ENCODE measurements at places on chromosomes 7 and 10.

GRCh38 chr10:79320316-79320715, 27.0 kb upstream of the PPIF start:
- DNase-seq: no peak

GRCh38 chr7:82390936-82391335, 52.6 kb downstream of the CACNA2D1 start:
- DNase-seq: no peak

DNA sequence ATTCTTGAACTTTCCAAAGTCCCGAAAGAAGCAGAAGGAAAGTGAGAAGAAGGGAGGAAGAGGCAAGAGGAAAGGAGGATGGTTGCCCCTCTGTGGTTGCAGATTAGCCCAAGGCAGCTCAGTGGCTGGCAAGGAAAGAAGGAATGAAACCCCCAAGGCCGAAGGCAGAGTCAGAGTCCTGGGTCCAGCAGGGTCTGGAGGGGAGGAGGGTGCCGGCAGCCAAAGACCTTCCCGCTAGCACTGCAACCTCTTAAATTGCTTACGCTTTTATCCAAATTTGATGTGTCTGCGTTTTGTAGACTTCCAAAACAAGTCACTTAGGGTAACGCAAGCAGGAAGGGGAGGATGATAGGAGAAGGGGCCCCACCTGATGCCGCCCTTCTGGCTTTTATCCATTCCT, 7.4 kb upstream of the PFKP start:
- no peak for DNase-seq

GRCh38 chr7:14748461-14748860, 154.1 kb downstream of the DGKB start:
- no peak for DNase-seq

DNA sequence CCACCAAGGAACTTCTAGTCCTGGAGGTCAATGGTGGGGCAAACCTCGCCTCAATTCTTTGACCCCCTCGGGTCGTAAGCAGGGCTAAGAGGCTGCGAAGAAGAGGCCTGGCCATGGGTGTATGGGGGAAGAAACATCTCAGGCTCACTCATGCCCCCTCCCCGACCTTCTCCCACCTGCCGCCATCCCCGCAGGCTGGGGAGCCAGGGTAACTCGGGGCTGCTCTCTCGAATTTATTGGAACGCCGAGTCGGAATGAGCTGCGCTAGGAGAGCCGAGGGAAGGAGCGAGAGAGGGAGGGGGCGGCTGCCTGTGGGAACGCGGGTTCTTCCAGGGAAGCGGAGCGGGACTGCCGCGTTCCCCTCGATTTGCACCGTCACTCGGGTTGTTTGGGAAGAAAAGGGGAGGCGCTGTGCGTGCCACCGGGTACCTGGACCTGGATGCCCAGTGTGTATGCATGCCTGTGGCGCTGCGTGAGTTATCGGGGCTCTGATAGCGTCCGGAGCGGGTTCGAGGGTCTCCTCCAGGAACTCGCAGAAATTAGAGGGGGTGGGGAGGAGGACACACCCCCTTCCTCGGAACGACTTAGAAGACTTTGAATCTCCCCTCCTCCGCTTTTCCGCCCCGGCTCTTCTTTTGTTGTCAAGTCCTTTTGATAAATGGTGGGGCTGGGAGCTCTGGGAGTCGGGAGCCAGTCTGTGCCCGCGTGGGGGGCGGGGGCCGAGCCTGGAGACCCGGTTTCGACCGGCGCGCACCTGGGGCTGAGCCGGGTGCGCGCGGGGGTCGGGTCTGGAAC, 1.8 kb upstream of the ZNF503 start:
- DNase-seq: peak; percentile 96

- no peak for DNase-seq
Observed at GRCh38 chr10:72946963-72947362, 7.6 kb downstream of the PLA2G12B start.

DNA sequence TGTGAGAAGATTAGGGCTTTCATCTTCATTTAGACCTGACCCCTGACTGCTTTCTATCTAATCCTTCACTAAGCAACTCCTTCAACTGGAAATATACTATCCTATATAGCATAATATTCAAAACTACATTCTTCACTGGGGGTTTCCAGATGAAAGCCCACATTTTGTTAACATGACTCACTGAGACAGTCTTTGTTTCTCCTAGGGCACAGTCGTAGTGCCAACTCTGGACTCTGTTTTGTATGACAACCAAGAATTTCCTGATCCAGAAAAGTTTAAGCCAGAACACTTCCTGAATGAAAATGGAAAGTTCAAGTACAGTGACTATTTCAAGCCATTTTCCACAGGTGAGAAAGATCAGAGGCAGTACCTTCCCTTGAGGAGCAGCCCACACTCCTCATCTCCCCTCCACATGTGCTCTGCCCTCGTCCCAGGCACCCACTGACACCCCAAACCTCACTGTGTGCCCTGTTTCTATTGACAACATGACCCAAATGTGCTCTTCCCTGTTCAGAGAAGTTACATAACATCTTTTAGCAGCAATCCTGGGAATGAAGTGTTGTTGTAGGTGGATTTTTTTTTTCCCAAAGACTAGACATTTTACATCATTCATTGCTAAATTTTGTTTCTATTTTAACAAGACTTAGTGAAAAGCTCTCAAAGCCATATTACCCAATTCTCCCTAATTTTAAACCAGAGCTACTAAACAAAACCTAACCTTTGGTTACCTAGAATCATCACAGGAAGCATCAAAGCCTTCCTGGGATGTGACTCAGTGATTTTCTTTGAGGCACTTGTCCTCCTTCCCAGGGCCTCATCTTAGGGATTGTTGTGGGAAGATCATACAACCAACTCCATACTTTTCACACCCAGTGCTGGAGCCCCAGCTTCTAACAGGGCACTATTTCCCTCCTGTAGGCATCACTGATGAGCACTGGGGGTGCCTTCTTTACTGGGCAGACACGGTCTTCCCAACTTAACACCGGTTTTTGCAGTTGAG, 10.7 kb downstream of the CYP2E1 start:
- DNase-seq: no peak

GRCh38 chr7:155360495-155361345, 63.0 kb downstream of the INSIG1 start:
- DNase-seq: no peak

DNA sequence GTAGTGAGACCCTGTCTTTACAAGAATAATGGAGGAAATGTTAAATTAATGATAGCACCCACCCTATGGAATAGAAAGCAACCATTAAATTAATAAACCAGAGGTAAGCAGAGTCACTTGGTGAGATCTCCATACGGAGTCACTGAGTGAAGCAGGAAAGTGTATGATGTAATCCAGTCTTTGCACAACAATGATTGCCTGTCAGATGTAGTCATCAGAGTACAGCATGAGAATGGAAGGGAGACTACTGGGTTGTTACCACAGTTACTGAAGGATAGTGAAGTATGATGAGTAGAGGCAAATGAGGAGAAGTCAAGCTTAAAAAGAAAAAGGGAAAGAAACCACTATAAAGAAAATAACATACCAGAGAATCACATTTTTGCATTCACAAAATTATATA, 371.9 kb upstream of the SHH start:
- DNase-seq: no peak

- DNase-seq: no peak
Observed at GRCh38 chr7:140035400-140036223, 27.1 kb downstream of the PARP12 start.

DNA sequence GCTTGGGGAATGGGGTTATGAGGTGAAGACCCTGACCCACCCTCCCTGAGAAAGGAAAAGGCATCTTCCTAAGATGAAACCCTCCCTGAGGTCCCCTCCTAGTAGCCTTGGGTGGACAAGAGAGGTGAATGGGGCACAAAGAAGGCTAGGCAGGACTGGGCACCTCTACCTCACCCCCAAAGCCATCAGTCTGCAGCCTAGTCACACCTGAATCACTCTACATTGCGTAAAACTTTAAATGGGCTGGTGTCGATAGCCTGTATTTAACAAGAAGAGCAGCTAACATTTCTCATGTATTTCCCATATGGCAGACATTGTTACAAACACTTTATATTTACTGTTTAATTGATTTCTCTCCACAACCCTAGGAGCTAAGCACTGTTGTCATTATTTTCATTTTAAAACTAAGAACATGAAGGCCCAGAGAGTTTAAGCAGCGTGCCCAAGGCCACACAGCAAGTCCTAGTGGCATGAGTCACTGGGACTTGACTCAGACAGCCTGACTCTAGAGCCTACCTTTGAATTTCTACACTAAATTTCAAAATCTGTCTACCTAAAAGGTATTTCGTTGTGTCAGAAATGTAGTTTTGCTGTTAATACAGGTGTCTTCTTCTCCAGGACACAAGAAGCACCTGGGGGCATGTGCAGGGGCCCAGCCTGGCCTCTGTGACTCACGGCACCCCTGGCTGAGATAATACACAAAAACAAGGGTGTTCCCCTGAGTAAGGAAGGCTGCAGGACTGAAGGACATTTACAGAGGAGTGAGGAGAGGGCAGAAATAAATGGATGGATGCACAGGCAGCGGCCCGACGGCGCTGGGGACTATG, 3.4 kb downstream of the AOC1 start:
- no peak for DNase-seq

DNA sequence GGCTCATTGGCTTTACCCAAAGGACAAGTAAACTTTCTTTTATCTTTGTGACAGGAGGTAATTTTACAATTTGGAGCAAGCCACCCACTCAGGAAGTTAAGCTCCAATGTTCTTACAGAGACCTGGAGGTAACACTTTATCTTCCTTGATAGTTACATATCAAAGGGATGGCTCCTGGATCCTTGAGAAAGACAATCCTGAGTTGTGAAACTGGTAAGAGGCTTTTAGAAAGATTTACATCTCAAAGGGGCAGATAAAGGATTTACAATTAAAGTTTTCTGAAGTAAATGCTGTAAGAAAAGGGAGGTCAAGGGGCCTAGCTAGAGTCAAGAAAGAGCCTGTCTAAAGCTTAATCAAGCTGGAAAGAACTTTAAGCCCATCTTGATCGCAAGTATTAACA, 124.4 kb upstream of the ZNF804B start:
- DNase-seq: peak; percentile 62

DNA sequence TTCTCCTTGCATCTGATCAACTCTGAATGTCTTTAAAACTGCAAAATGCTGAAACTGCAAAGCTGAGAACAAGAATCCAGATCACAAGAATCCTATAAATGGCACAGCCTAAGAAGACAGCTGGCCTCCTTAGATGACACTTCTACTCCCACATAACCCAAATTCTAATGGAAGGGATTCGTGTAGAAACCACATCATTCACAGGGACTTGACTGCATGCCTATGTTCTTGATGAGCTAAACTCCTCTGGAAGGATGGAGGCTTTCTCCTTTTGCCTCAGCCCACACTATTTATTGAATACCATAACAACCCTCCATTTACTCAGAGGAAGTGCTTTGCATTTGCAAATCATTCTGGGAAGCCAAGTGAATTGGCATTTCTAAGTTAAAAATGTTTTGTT, 252.5 kb upstream of the VWC2 start:
- no peak for DNase-seq

DNA sequence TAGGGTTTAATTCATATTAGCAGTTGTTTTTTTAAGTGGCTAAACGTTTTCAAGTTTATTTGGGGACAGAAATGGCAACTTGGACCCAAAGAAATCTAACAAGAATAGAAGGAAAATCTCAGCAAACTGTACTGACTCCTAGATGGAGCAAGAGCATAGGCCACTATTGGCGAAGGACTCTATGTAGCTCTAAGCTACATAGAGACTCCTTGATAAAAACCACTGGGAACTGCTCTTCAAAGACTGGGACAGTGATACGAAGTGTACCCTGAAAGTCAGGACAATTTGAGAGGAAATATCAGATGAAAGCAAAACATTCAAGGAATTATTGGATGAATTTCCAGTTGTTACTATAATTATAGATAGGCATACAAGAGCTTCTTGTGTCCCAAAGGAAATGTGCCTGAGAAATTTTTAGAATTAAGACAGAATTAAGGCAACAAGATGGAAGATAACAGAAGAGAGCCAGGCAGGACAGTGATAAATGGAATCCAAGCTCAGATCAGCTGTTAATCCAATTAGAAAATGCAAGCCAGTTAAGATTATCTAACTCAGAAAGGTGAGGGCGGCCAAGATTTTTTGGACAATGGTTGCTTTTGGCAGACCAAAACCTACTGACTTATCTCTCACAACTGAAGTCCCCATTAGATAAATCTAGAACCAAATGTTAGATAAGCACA, 103.7 kb upstream of the IFRD1 start:
- DNase-seq: no peak

DNA sequence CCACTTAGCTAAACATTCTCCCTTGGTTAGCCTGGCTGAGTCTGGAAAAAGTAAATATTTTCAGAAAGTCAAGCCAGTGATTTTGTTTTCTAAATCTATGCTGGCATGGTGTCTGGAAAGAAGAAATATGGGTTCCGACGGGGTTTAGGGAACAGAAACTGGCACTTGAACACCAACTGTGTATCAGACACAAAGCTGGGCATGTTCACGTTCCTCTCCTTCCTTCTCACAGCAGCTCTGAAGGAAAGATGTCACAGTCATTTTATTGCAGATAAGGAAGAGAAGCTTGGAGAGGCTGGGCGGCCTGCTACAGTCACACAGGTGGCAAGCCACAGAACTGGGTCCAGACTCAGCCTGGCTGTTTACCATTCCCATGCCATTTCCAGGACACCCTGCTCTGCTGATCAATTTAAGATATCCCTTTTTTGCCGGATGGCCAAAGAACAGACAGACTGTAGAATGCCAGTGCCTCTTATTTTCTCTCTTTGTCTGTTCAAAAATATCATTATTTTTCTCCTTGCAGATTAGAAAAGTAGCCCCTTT, 118.8 kb downstream of the HERPUD2 start:
- DNase-seq: no peak

- DNase-seq: no peak
Observed at GRCh38 chr7:33646166-33646565, 259.2 kb upstream of the BMPER start.

DNA sequence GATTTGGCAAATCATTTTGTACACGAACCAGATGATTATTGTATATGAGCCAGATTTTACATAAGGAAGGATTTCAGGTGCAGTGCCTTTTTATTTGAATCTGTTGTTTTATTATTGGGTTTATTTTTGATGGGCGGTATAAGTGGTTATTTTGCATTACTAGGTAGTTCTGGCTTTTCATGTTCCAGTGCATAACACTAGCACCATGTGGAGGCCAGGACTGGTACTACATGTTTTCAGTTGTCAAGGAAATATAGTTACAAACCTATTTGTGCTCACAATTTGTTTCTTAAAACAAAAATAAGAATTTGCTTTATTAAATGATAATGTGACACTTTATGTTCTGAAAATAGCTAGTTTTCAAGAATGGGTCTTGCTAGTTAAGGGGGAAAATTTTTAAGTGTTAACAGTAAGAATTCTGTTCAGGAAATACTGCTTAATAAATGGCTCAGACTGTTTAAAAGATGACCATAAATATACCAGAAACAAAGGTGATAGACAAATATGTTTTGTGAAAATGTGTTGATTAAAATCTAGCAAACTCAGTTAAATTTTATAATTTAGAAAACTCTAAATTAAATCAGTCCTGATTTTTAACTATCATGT, 7.1 kb upstream of the SEMA3E start:
- no peak for DNase-seq

GRCh38 chr7:32616625-32617024, 121.3 kb downstream of the AVL9 start:
- no peak for DNase-seq

DNA sequence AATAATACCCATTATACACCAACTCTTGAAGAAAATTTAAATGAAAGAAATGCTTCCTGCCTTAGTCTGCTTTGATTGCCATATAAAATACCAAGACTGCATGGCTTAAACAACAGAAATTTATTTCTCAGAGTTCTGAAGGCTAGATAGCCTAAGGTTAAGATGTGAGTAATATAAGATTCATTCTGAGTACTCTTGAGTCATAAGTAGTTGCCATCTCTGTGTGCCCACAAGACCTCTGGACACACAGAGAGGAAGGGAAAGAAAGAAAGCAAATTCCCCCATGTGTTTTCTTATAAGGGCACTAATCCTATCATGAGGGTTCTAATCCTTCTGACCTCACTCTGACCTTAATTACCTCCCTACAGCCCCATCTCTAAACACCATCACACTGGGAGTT, 201.2 kb downstream of the PTN start:
- no peak for DNase-seq
